T-helper 2 cell (primary cell): ENCODE measurements at places on chromosomes 6 and 20.

GRCh38 chr20:19555726-19556125 lies 202.3 kb upstream of the RIN2 start:
- DNase-seq, result no peak

GRCh38 chr6:38214159-38214558 lies 394.6 kb downstream of the ZFAND3 start:
- no peak for DNase-seq

GRCh38 chr20:54017846-54018245 lies 52.5 kb downstream of the BCAS1 start:
- DNase-seq, result no peak

DNA sequence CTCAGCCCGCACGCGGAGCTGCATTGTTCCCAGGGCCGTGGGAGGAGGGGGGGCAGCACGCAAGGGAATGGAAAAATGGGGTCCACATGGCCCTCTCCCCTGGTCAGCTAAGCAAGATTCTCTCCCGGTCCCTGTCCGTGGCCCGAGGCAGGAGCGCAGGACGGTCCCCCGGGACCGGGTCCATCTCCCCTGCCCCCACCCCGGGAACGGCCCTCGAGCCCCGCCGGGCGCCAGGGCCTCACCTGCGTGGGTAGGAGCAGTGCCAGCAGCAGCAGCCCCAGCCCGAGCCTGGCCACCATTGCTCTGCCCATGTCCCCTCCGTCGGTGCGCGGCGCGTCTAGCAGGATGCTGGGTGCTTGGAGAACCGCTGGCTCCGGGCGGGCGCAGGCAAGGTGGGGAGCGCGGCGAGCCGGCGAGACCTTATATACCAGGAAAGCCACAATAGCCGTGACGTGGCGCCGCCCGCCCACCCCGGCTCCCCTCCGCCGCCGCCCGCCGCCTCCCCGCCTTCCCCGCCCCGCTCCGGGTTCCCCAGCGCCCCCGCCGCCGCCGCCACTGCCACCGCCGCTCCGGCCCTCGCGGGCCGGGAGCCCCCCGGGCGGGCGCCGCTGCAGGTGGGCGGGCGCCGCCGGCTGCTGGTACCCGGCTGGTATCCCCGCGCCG lies at the start of gene CD24:
Gene CD24, minus strand, starts transcription at position 394 of the 663 bp plus-strand sequence. Its CDS starts 83 bp downstream, at position 311.
- DNase-seq, result no peak

- DNase-seq, result no peak
These were observed 78.5 kb upstream of the AHI1 start for GRCh38 chr6:135576055-135576454.

DNA sequence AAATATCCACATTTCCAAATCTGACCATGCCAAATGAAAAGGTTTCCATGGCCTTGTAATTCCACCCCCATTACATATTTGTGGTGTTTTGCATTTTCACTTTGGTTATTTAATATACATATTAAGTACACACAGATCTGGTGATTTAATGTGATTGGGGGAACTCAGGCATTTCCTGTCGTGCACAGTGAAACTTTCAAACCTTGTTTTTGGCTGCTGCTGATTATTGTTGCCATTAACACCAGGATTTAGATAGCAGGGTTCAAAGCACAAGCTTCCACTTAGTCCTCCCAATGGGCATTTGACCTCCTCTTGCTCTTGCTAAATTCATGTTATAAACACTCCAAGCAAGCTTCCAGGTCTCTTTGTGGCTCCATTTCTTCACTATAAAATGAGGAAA lies 166.5 kb downstream of the SOBP start:
- no peak for DNase-seq

DNA sequence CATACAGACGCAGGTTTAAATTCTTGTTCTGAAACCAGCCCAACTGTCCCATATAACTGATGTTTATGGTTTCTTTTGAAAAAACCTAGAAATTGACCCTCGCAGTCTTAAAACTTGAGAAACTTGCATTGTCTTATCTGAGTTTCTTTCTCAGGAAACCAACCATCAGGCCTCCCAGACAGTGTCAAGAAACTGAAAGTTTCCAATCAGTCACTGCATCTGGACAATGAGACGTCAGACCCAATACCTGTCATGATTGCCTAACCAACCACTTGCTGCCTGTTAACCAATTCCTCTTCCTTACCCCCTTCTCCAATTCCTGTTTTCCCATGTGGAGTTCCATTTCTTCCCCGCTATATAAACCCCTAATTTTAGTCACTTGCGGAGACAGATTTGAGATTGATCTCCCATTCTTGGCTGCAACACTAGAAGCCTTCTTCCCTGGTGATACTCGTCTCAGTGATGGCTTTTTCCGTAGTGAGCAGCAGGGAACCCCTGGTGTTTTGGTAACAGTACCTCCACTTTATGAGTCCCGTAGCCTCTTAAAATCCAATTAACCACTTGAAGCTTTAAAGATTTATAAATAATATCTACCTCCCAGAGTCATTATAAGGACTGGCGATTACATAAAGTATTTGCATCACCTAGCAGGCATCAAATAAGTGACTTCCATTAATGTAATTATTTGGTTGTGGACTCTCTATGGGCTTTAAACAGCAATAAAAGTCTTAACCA lies 49.3 kb downstream of the GPR63 start:
- DNase-seq, result no peak

GRCh38 chr6:27140999-27141528 lies 106.4 kb upstream of the PRSS16 start:
- DNase-seq, result no peak

- DNase-seq, result no peak
These were observed 76.7 kb downstream of the FOXC1 start for GRCh38 chr6:1686117-1687098.

- no peak for DNase-seq
These were observed 62.1 kb upstream of the RGS17 start for GRCh38 chr6:153192943-153193885.

GRCh38 chr6:65979120-65979519 lies 272.1 kb upstream of the EYS start:
- DNase-seq, result no peak

GRCh38 chr6:84249724-84250123 lies 22.3 kb upstream of the CEP162 start:
- DNase-seq, result no peak

DNA sequence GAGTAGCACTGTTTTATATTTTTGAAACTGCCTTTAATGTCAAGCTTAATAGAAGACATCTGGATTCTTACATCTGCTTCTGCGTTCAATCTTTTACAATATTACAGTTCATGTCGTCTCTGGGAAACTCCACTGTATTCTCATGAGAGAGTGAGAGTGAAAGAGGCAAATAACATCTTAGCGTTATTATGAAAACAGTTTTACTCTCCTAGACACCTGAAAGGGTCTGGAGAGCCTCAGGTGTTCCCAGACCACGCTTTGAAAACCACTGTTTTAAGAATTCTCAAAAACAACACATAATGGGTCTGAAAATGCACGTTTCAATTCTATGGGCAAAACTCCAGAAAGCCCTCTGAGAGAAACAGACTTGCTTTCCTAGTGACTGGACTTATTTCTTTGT lies 63.3 kb downstream of the ARHGAP18 start:
- no peak for DNase-seq

- peak; percentile 16 for DNase-seq
These were observed 44.8 kb downstream of the STK4 start for GRCh38 chr20:45011108-45011526.

DNA sequence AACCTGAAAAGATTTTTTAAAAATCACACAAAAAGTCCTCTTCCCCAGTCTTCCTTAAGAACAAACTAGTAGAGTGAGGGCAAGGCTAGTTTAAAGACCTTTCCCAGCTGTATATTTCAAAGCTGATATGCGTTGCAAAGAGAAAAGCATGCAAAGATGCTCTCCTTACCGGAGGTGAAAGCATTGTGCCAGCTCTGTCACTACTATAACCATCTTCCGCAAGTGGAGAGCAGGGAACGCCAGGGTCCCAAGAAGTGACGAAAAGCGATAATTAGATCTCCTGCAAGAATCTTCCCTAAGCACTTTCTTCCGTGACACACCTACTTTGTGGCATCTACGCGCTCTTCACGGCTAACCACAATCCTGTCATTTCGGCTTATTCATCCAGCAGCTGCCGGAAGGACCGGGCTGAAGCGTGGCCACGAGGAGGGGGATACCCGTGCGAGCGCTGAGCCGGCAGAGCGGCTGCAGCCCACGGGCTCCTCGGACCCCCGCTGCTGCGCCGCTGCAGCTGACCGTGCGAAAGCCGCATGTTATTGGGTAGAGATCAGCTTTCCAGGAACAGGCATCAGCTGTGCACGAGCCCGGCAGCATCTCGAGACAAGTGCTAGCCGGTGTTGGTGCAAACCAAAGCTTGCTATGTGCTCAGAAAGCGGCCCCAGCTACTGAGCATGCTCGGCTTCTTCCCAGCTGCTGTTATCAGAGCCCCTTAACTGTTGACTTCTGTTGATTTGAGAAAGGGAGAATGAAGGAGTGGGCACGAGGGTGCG lies 57.2 kb upstream of the ARHGAP18 start:
- peak; percentile 12 for DNase-seq

- peak; percentile 49 for DNase-seq
These were observed 696 bp upstream of the SUPT3H start for GRCh38 chr6:45378334-45378926.
